ENCODE measurements at places on chromosomes 1 and 21. TPM values are rescaled to one million over a fixed set of nuclear protein-coding genes. Genes with fewer than 3 reads are reported as not detected.

Gene CSMD2
- 0.19 TPM for total RNA-seq

Gene ADCY10
- under 0.01 TPM for total RNA-seq

Gene PRAMEF18
- not detected for total RNA-seq

Gene TNFSF18
- total RNA-seq = 96.4 TPM

Gene FAM151A
- not detected for total RNA-seq

Gene ETV3L
- not detected for total RNA-seq

Gene ST6GALNAC3
- 25.1 TPM for total RNA-seq

Gene LRRN2
- 0.19 TPM for total RNA-seq

Gene NTMT2
- not detected for total RNA-seq

Gene PRDM16
- total RNA-seq = under 0.01 TPM
